ENCODE measurements at places on chromosomes 4 and X.

DNA sequence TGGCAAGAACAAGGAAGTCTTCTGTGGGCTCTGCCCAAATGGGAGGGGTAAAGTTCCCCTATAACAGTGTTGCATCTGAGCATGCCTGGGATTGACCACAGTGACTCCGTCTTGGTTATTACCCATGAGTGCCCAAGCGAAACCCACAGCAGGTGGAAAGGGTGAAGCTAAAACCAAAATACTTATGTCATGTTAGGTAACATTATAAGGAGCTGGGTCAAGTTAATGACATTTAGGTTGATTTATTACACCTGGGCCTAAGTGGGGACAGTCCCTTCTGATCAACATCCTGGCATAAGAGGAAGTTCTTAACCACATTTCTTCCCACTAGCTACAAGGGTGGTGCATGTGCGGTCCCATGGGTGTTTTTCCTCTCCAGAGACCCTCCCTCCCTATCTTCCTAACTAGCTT lies 1.3 kb upstream of the ZNF732 start:
- no peak for DNase-seq

DNA sequence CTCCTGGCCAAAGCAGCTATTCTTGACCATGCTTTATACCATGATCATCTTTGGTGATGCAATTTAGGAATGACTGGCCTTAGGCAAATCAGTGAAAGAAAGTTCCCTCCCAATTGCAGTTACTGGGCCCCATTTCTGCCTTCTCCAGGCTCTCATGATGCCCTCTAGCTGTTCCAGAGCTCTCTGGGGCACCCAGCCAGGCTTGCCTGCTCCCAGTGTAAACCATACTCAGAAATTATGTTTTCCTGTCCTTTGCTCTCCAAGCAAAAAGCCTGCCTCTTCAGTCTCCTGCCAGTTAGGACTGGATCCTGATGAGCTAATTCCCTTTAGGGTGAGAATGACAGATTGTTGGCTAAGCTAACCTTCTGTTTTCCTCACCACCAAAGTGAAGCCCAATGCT lies 85.3 kb upstream of the RBPJ start:
- DNase-seq, result no peak

GRCh38 chr4:1869530-1870327 lies 1.5 kb upstream of the NSD2 start:
- no peak for DNase-seq

- no peak for DNase-seq
Measured at GRCh38 chrX:65879977-65880799, 159.7 kb downstream of the VSIG4 start.

GRCh38 chr4:6456450-6456849 lies 16.0 kb downstream of the PPP2R2C start:
- no peak for DNase-seq

DNA sequence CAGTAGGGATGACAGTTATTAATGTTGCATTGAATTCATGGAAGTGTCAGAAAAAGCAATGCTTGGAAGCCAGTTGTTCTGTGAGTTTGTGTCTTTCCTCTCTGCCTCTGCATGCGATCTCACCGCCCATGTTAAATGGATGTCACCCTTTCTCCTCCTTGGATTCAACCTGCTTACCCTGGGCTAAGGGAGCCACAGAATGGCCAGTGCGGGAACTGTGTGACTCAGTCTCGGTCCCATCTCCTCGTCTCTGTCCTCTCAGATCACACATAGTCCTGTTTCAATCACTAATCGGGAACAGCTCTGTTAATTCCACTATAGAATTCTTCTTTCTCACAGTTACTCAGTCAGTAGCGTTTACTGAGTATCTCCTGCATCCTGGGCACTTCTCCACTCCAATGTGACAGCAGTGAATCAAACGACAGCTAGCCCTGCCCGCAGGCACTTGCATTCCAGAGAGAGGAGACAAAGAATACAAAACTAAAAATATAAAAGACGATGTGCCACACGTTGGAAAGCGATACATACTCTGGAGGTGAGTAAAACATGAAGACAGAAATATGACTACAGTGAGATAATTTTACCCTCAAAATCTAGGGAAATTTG lies 53.6 kb upstream of the TLR3 start:
- no peak for DNase-seq

GRCh38 chr4:752196-752861 lies 46.7 kb downstream of the PCGF3 start:
- no peak for DNase-seq

- no peak for DNase-seq
Measured at GRCh38 chr4:130183766-130184165, 1087.8 kb downstream of the C4orf33 start.

DNA sequence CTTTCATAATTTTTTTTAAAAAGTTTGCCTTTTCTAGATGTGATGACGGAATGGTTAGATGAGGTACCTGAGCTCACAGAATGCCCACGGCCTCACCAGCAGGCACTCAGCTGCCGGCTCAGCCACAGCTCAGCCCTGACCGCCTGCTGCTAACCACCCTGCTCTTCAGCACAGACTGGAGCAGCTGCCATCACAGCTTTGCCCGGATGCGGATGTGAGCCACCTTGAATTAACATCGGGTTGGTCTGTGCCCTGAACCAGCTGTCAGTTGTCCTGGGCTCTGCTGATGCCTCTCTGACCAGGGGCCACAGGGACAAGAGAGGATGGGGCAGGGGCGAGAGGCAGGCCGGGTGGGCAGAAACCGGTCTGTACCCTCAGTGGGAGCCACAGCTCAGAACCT lies 93.3 kb downstream of the HMX1 start:
- DNase-seq, result no peak

- no peak for DNase-seq
Measured at GRCh38 chr4:52789774-52790173, 38.5 kb upstream of the ERVMER34-1 start.

Measured in putamen (tissue), 1 donor.